ENCODE measurements at places on chromosomes 11 and 22.

- no peak for DNase-seq
Measured at GRCh38 chr11:56932572-56933220, 56.0 kb upstream of the OR5AK2 start.

DNA sequence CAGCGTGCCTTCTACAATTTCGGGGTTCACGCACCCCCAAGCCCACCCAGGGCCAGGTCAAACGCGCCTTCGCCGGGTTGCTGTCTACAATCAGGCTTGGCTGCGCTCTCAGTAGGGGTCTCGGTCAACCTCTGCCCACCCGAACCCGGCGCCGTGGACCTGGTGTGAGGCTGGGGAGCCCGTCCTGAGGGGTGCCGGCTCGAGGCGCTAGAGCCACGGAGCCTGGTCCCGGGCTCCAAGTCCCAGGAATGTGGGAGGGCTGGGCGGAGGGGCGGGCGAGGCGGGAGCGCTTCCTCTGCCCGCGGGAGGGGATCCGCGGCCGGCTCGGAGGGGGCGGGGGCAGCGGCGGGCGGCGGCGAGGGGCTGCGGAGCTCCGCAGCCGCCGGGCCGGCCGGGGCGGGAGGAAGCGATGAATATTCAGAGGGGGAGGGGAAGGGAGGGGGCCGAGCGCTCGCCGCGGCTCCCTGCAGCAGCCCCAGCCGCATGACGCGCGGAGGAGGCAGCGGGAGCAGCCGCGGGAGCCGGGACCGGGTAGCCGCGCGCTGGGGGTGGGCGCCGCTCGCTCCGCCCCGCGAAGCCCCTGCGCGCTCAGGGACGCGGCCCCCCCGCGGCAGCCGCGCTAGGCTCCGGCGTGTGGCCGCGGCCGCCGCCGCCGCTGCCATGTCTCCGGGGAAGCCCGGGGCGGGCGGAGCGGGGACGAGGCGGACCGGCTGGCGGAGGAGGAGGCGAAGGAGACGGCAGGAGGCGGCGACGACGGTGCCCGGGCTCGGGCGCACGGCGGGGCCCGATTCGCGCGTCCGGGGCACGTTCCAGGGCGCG lies at the start of gene PTPRJ:
Gene PTPRJ, plus strand, starts transcription at position 472 of the 819 bp plus-strand sequence. CDS start 354 bp downstream, outside the sequence.
- peak; percentile 73 for DNase-seq

DNA sequence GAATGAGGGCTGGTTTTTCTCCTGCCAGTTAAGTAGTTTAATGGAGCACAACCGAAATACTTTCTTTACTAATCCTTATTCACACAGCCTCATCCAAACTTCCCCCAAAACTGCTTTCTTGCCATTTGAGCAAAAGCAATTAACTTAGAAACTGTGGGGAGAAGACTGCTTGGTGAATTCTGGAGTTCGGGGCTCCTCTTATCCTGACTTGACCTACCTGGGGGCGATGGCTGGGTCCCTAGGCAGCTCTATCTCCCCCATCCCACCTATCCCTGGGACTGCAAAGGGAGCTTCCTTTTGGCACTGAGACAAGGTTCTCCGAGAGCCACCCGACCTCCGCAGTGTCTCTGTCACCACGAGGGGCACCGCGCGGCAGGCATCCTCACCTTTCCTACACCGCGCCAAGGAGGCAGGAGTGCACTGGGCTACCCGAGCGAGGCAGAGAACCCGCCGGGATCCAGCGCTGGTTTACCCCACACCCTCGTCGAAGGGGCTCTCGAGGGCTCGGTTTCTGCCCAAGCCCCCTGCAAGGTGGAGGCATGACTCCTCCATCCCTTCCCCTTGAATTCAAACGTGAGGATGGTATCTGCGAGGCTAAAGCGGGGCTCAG lies 759 bp downstream of the DESI1 start:
- DNase-seq, result peak; percentile 51

DNA sequence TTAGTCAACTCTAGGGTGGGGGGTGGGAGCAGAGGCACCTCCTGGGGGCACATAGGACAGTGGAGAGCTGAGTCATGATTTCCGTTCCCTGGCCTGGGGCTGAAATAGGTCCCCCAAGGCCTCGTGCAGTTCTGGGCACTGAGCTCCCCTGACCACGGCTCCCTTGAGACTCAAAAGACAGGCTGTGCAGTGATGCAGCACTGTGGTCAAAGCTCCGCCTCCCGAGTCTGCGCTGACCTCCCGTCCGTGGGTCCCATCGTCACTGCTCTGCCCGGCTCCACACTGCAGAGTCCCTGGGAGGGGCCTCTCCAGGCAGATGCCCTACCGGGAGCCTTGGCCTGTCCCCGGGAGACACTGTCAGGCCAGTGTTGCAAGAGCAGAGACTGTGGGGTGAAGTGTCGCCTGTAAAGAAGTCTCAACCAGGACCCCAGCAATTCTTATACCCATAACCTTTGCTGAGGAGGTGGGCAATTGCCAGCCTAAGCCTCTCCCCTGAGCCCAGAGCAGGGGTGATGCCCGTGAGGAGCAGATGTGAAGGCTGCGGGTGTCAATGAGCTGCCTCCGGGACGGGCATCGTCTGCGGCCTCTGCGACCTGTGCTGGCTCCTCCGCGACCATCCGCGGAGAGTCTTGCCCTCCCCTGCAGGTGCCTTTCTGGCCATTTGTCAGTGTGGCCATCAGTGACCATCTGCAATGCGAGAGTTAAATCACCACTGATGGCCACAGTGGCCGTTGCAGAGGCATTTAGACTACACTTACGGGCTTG lies 877.3 kb downstream of the BRD1 start:
- no peak for DNase-seq
